Activated CD4-positive, alpha-beta T cell treated with anti-CD3 and anti-CD28 coated beads for 1 hour (primary cell): ENCODE measurements at places on chromosomes 5 and 9.

- no peak for DNase-seq
These were observed 23.2 kb downstream of the TEX53 start for GRCh38 chr9:114634387-114634786.

- DNase-seq: no peak
These were observed 55.5 kb upstream of the FBXL17 start for GRCh38 chr5:108437425-108437824.

GRCh38 chr9:32828861-32829260 lies 45.5 kb downstream of the TMEM215 start:
- no peak for DNase-seq

DNA sequence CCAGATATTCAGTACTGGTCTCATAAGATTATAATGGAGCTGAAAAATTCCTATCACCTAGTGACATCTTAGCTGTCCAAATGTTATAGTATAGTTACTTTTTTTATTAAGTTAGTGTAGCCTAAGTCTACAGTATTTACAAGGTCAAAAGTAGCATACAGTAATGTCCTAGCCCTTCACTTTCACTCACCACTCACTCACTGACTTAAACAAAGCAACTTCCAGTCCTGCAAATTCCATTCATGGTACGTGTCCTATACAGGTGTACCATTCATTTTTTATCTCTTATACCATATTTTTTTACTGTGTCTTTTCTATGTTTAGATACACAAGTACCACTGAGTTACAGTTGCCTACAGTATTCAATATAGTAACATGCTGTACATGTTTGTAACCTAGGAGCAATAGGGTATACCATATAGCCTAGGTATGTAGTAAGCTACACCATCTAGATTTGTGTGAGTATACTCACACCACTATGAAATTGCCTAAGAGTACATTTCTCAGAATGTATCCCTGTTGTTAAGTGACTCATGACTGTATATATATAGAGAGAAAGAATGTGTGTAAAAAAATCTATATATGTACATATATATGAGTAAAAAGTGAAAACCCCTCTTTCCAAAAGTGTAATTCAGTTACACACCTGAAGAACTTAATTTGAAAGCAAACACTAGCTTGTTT lies 234.8 kb upstream of the WWC1 start:
- DNase-seq: no peak

DNA sequence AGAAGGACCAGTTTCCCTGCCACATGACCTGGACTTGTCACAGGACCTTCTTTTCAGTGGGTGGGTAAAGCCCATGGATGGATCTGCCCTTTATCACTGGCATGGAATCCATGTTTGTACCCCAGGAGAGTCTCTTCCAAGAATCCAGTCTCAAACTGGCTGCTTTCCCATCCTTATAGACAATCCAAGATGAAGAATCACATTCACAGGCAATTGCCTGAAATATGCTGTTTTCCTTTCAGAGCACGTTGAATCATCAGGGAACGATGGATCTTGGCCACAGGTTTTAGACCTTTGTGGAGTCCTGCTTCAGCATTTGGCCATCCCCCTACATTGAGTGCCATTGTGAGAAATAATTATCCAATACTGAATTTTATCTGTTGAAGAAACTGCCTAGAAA lies 319.8 kb downstream of the ASTN2 start:
- no peak for DNase-seq

DNA sequence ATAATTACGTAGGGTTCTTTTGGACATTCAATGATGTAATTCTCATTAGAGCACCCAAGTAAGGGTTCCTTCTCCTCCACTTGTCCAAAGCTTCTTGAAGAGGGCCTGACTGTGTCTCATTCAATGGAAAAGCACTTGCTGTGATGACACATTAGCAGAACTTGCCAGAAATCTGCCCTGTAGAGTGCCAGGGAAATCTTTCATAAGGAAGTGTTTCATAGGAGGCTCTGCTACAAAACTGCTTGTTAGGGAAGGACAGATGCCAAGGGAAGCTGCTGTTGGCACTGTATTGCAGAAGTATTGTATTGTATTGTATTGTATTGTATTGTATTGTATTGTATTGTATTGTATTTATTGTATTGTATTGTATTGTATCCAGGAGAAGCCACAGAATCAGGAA lies 45.5 kb upstream of the MPDZ start:
- DNase-seq: no peak

GRCh38 chr5:143244000-143244736 lies 159.3 kb downstream of the NR3C1 start:
- DNase-seq: no peak

DNA sequence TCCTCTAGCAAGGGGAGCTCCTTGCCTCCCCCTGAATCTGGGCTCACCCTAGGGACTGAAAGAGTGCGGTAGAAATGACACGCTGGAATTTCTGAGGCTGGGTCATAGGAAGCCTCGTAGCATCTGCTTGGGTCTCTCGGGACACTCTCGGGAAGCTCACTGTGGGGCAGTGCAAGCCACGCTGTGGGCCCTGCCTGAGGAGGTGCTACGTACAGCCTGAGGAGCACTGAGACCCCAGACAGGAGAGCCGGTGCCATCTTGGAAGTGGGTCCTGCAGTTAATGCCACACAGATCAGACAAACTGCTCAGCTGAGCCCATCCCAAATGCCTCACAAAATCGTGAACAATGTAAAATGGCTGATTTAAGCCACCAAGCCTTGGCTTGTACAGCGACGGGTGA lies 1.8 kb downstream of the MRPL36 start:
- no peak for DNase-seq

- DNase-seq: no peak
These were observed 52.5 kb upstream of the ZBTB43 start for GRCh38 chr9:126752376-126752775.
